Activated CD4-positive, alpha-beta memory T cell treated with anti-CD3 and anti-CD28 coated beads, Interleukin-2, amount 10 ng/mL, durations not matched to agents 7 days and 5 days (primary cell): ENCODE measurements at places on chromosomes 12 and 14. TPM values are rescaled to one million over a fixed set of nuclear protein-coding genes. Genes with fewer than 3 reads are reported as not detected.

The NFE2 gene
- total RNA-seq, result not detected

The IL31 gene
- not detected for total RNA-seq

GRCh38 chr12:48156652-48157017, 680 bp downstream of the ASB8 start:
- DNase-seq, result no peak

DNA sequence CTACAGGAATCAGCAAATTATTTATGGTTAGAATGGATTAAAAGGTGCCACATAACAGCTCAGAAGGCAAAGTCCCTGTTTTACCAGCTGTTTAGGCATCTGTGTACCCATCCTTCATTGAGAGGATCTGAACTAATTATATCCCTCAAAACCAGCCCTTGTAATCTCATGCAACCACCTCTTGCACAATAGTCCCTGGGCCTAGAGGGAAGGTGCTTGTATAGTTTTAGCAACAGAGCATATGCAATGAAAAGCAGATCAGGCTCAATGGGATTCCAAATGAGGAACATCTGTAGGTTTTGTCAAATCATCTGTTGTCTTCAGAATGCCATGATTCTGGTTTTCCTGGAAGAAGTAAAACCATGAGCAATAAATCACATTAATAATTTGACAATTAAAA, 26.0 kb upstream of the GLIPR1L2 start:
- DNase-seq, result no peak

DNA sequence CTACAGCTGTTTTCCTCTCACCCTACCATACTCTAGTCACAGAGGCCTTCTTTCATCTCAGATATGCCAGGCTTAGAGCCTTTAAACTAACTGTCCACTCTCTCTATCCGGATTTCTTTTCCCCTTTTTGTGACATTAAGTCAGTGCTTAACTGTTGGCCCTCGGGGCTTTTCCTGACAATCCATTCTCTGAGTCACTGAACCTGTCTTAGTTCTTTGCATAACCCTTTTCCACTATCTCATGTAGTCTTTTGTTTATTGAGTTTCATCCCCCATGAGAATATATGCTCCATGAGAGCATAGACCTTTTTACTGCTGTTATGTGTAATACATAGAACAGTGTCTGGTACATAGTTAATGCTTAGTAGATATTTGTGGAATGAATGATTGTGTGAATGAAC, 68.7 kb downstream of the PLEKHA5 start:
- DNase-seq, result no peak
